ENCODE measurements at places on chromosomes 3 and 15.

- DNase-seq: no peak
Observed at GRCh38 chr3:71640331-71640983, 56.9 kb upstream of the FOXP1 start.

GRCh38 chr3:134325706-134326105 is 48.5 kb downstream of the AMOTL2 start:
- DNase-seq: no peak

- no peak for DNase-seq
Observed at GRCh38 chr3:127299276-127299675, 11.4 kb upstream of the PRR20G start.

GRCh38 chr15:66747886-66748707 is 46.1 kb downstream of the SMAD6 start:
- DNase-seq: no peak

DNA sequence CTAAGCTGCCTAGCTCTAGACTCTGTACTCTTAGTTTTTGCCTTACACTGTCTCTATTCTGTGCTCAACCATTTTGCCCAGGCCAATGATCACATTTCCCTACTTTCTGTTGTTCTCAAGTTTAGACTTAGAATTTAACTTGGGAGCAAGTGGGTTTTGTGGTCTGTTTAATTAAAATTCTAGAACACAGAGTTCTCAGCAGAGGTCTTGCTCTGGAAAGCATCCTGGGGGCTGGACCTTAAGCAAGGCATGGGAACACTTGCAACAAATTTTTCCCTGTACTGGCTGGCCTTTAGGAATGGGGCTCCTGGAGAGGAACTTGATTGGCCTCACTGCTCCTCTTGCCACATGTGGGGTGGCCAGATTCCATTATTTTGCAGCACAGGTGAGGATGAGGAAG is 236.3 kb upstream of the LRTM1 start:
- no peak for DNase-seq

DNA sequence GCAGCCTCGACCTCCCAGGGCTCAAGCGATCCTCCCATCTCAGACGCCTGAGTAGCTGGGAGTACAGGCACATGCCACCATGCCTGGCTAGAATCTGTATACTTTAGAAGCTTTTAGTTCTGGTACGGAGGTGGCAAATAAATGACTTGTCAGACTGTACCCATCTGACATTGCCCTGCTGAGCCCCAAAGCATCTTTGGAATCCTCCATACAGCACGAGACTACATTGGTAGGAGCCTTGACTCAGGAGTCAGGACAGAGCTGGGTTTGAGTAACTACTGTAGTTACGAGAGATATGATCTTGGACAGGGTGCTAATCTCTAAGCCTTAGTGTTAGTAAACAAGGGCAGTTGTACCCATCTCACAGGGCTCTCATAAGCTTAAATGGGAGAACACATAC is 67.8 kb upstream of the NPHP3 start:
- no peak for DNase-seq

- DNase-seq: no peak
Observed at GRCh38 chr3:58528629-58529028, 8.4 kb downstream of the ACOX2 start.

- no peak for DNase-seq
Observed at GRCh38 chr3:11291808-11292207, 19.6 kb downstream of the ATG7 start.

DNA sequence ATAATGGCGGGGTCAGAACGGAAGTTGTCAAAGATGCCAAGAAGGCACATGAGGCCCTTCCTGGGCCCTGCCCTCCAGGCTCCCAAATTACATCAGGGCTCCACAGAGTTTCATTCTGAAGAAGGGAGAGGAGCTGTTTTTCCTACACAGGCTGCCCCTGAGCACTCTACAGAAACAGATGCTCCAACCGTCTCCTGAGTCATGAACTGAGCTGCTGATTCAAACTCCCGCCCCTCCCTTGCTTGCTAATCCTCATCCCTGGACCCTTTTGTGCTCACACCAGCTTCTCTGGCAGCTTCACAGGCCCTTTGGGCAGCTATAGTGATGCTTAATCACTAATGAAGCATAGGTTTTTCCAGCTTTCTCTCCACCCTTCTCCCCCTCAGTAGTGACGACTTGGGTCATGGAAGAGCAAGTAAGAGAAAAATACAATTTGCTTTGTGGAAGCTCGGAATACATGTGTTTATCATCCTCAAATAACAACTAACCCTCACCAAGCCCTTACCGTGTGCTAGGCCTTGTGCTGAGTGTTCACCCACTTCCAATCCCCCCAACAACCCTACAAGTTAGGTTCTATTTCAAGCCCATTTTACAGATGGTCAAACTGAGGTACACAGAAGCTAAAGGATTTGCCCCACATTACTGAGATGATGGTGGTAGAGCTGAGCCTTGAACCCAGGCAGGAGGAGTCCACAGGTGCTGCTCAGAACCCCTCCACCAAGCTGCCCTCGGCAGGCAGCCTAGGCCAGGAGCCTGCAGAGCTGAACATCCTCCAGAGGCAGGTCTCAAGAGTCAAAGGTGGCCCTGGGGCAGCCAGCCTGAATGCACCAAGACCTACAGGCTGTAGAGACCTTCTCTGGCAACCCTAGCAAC is 21.9 kb downstream of the MEGF11 start:
- DNase-seq: no peak

GRCh38 chr3:73604451-73604850 is 20.3 kb downstream of the PDZRN3 start:
- no peak for DNase-seq

GRCh38 chr15:91338766-91339165 is 238.7 kb downstream of the SV2B start:
- DNase-seq: no peak

DNA sequence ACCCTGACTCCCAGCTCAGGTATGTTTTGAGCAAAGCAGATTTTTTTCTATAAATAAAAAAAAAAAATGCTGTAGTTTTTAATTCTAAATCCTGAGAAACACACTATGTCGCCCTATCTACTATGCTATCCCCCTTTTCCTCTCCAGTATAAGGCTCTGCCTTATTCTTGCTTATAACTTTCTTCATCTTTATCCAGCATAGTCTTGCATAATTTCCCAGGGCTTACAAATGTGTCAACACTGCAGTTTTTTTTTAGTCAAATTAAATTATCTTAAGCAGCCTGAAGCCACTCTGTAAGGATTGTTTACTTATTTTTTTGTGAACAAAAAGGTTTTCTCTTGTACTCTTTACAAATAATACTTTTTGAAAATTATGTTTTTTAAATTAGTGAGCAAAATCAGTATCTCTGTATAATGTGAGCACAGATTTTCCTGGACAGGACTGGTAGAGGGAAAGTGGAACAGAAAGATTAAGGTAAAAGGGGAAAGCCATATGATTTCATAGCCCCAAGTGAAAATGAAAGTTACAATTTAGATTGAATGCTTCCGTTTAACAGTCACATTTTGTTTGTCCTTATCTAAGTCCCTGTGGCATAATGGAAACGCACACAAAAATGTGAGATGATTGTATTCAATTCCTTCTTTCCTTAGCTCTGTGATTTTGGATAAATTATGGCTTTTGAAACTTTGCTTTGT is 5.6 kb upstream of the PYDC2 start:
- no peak for DNase-seq

- DNase-seq: no peak
Observed at GRCh38 chr15:42287931-42288330, 14.7 kb upstream of the TMEM87A start.

DNA sequence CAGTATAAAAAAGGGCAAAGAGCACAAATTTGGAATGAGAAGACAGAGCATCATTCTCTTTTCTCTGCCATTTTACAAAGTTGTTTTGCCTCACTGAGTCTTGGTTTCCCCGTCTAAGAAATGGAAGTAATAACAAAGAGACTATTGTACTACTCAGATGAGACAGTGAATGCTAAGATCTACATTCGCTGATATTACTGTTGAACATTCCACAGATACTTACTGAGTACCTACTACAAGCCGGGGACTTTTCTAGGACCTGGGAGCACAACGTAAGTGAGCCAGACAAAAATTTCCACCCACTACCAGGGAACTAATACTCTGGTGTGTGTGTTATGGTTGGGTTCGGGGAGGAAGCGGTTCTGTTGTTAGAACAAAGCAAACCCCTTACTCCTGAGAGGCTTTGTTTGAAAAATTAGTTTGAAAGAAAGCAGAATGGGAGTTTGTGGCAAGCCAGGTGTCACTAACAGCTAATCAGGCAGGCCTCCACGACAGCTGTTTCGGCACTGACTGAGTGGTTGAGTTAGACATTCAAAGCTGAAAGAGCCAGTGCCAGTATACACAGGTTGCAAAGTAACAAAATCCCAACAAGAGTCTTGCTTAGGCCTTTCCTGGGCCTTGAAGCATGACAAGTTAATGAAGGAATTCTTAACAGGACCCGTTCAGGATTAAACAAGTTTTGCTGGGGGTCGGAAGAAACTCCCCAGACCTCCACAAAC is 458.3 kb downstream of the EDEM1 start:
- no peak for DNase-seq

DNA sequence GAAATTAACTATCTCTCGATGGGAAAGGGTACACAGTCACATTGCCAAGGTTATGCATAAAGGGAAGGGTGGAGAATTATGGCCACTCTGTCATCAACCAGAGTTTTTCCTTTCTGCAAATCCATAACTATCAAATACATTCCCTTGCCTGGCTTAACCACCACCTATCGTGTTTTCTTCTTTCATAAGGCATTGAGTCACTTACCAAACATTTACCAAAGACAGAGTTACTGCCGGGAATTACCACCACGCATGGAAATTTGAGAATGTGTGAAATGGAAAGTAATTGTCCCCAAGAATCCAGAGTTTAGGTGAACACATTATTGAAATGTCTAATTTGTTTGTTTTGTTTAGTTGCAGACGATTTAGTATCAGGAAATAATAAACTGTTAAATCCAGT is 134.3 kb upstream of the LRRN1 start:
- DNase-seq: no peak

GRCh38 chr3:167483708-167484475 is 10.1 kb upstream of the SERPINI2 start:
- no peak for DNase-seq

DNA sequence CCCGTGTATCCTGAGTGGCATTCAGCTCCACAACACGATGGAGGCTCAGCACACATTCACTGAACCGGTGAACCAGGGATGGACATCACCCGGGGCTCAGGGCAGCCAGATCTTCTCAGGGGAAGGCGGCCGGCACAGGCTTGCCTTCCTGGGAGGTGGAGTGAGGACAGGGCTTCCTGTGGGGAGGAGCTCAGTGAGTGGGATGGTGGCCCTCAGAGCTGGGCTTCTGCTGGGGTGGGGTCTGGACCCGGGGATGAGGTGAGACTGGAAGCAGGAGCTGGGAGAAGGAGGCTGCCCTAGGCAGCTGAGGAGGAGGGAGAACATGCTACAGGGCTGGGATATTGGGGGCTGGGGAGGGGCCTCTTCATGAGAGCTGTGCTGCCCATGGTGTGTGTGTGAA is 58.5 kb upstream of the PRR23E start:
- DNase-seq: no peak

DNA sequence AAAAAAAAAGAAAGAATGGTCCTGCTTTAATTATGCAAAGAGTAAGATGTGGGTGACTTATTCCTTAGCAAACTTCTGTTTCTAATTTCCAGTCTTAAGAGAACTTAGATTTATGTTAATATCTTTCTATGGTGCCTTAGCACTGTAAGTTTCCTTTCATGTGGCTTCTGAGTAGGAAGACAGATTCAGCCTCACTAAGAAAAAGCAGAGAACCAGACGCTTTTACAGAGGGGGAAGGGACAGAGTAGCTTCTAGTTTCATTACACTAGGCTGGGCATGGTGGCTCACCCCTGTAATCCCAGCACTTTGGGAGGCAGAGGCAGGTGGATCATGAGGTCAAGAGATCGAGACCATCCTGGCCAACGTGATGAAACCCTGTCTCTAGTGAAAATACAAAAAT is 95.0 kb downstream of the DHX30 start:
- DNase-seq: no peak

DNA sequence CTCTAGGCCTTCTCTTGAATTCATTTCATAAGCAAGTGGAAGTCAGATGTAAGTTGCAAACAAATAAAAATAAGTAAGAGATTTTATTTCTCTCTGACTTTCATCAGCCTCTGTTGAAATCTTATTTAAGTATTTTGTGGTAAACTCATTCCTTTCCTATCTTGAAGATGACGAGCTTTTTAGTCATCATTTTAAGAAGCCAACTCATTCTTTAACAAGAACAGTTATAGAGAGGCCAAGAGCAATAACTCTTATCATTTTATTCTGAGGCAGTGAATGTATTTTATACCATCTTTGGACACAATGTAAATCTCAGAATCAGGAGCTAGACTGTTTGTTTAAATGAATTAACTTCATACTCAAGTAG is 147.5 kb upstream of the MBNL1 start:
- no peak for DNase-seq

- DNase-seq: no peak
Observed at GRCh38 chr3:98884675-98885371, 16.7 kb downstream of the DCBLD2 start.

DNA sequence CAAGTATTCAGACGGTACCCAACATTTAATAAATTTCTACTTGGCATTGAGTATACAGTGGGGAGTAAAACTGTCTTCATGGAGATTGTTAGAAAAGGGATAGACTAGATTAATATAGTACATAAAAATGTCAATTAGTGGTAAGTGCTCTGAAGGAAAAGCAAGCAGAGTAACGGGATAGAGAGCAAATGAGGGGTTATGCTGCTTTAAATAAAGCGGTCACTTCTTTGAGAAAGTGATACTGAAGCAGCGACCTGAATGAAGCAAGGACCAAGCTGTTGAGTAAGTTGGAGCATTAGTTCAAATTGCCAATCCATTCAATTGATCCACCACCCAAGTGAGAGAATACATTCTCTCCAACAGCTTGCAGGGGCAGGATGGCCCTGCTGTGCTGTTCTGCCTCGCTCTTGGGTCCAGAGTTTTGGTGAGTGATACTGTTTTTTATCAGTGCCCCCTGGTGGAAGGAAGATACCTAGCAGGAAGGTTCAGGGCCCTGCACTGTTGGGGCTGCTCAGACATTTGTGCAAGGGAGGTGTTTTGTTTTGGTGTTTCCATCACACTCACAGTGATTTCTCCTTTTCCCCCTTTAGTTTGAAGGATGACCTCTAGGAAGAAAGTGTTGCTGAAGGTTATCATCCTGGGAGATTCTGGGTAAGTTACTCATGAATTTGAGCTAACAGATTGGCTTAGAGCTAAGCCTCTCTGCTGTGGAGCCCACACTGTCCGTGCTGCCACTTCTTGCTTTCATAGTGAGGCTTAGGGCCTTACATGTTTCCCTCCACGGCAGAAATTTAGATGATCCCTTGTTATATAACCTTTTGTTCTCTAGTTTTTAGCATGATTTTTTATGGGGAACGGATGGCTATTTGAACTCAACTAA is 69.0 kb downstream of the RAB7A start:
- DNase-seq: peak; percentile 37

GRCh38 chr3:27503526-27503925 is 19.3 kb upstream of the SLC4A7 start:
- DNase-seq: no peak

GRCh38 chr3:71416876-71417275 is 166.7 kb downstream of the FOXP1 start:
- DNase-seq: no peak
